Activated CD8-positive, alpha-beta memory T cell treated with anti-CD3 and anti-CD28 coated beads for 1 hour (primary cell): ENCODE measurements at places on chromosomes 5 and 9.

- no peak for DNase-seq
These were observed 12.3 kb upstream of the MTMR12 start for GRCh38 chr5:32325062-32325461.

DNA sequence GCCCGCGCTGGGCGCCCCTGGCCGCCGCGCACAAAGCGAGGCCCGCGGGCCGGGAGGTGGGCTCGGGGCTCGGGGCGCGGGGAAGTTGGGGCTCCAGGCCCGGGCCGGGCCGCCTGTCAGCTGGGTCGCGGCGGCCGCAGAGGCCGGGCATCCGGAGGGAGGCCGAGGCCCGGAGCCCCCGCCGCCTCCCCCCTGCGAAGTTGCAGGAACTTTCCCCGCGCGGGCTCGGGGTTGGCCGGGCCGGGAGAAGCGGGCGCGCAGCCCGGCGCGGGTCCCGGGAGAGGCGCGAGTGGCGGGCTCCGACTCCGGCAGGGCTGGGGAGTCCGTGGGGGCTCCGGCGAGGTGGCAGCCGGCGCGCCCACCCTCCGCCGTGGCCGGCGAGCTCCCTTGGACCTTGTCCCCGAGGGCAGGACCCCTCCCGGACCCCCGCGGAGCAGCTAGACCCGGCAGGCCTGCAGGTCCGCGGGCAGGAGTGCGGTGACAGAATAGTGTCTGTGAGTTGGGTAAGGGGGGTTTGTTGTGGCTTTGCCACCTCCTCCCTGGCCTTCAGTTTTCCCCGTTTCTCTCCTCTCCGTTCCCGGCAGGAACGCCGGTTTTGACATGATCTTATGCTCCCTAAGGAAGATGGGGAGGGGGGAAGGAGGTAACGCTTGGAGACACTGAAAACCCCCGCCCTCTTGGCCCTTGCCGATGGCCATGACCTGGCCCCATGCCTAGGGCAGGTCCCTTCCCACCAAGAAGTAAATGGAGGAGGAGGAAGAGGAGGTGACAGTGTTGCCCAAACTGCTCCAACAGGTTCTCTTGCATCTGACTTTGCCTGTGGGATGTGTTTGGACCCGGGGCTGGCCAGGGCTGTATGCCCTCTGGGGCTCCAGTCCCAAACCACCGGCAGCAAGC is 942 bp downstream of the PHF2 start:
- DNase-seq: no peak

GRCh38 chr5:93151121-93151520 is 429.9 kb downstream of the NR2F1-AS1 start:
- DNase-seq: no peak

DNA sequence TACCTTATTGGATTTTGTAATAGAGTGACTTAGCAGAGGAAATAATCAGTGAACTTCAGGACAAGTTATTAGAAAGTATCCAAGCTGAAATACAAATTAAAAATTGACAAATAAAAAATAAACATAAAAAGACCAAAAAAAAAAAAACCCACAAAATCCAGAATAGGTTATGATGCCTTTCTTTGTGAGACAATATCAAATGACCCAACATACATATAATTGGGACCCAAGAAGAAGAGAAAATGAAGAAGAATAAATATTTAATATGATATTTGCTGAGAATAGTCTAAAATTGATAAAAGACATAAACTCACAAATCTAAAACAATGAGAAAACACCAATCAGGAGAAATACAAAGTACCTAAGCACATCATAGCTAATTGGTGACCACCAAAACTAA is 81.8 kb downstream of the ICE1 start:
- DNase-seq: no peak

GRCh38 chr9:137511758-137512463 is 38.3 kb downstream of the PNPLA7 start:
- DNase-seq: no peak
